ENCODE measurements at places on chromosomes 5 and 9. TPM values are rescaled to one million over a fixed set of nuclear protein-coding genes. Genes with fewer than 3 reads are reported as not detected.

TRIO gene
- 6.6 TPM for total RNA-seq

CCNI2 gene
- 2.7 TPM for total RNA-seq

PCDHB14 gene
- not detected for total RNA-seq

- H3K27me3 ChIP-seq, result no peaks in the 10 kb centered on the region
- no peak overlapping the region for H3K4me3 ChIP-seq
- no peaks in the 10 kb centered on the region for H3K4me1 ChIP-seq
- no peak overlapping the region for H3K27ac ChIP-seq
- no peaks in the 10 kb centered on the region for H3K36me3 ChIP-seq
Measured at GRCh38 chr5:163248871-163249270, 188.5 kb upstream of the CCNG1 start.

DNA sequence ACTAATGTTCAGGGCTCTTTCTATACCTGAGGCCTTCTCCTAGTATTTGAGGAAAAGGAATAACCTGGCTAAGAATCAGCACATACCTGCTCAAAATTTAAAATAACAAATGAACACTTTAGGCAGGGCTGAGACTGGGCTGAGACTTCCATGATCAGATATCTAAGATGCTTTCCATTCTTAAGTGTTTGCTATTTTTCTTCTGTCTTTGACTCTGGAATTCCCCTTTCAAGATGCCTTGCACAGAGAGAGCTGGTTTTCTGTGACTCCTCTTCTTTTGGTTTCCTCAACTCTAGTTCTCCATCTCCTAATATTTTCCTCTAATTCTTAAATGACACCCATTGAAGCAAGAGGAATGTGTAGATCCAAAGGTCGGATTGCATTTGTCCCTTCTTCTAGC lies 61.1 kb downstream of the DPYSL3 start:
- H3K27me3 ChIP-seq, result peaks cover 36% of the 10 kb centered on the region
- H3K4me3 ChIP-seq, result no peak overlapping the region
- no peak overlapping the region for H3K27ac ChIP-seq
- H3K36me3 ChIP-seq, result no peaks in the 10 kb centered on the region
- peaks cover 8% of the 10 kb centered on the region for H3K4me1 ChIP-seq
- DNase-seq, result no peak

DNA sequence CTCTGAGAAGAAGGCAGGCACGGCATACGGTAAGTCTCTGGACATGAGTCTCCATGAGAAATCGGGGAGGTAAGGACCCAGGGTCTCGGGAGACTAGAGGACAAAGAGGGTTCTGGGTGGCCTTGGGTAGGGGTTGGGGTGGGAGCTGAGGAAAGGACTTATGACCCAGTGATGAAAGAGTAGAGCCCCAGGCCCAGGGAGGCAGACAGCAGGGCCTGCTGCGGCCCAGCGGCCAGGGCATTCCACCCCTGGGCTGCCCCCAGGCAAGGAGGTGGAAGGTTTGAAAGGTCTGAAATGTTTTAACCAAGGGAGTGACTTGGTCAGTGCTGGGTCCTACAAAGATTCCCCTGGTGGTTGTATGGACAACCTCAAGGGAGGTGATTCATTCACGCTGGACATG lies 89.1 kb downstream of the CRB2 start:
- H3K27me3 ChIP-seq, result no peaks in the 10 kb centered on the region
- no peak for DNase-seq
- no peak overlapping the region for H3K27ac ChIP-seq
- H3K36me3 ChIP-seq, result peaks cover 5% of the 10 kb centered on the region
- H3K4me1 ChIP-seq, result no peaks in the 10 kb centered on the region

DNA sequence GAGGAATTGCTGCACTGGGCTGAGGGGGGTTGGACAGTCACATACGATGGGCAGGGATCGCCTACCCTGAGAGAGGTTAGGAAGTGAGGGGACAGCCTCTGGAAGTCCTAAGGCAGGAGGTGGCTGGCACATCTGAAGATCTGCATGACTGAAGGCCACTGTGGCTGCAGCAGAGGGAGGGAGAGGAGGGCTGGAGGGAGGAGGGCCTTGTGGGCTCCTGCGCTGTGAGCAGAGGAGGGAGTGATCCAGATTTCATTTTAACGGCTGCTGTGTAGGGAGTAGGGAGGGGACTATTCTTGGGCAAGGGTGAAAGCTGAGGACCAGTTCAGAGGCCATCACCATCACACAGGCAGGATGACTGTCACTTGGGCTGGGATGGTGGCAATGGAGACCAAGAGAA lies 7.1 kb downstream of the EIF4E1B start:
- peaks cover 3% of the 10 kb centered on the region for H3K4me1 ChIP-seq
- no peak overlapping the region for H3K27ac ChIP-seq
- H3K36me3 ChIP-seq, result no peaks in the 10 kb centered on the region
- DNase-seq, result no peak

DNA sequence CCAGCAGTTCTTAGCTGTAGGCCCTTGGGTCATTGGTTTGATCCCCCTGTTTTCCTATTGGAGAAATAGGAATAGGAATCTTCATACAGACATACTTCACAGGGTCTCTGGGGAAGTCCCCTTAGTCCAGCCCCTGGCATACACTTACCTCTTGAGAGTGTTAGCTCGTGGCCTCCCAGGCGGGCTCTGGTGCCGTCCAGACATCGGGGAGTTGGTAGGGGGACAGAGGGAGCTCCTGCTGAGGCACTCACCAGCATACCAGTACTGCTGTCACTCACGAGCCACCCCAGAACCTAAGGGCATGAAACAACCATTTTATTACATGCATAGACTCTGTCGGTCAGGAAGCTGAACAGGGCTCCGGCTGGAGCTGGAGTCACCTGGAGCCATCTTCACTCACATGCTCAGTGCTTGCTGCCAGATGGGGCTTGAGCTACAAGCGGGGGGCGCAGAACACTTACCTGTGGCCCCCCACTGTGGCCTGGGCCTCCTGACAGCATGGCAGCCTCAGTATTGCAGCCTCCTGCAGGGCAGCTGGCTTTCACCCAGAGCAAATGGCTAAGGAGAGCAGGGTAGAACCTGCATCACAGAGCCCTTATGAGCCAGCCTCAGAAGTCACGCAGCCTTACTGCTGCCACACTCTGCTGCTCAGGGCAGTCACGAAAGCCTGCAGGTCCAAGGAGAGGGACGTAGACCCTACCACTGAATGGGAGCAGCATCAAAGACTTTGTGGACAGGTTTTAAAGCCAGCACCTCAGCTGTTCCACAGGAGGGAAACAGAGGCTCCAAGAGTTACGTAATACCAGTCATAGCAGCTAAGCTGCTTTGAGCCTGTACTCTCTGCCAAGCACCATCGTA lies 58.3 kb upstream of the ANGPTL2 start:
- H3K4me1 ChIP-seq, result no peaks in the 10 kb centered on the region
- no peak overlapping the region for H3K27ac ChIP-seq
- no peak for DNase-seq
- peaks cover 2% of the 10 kb centered on the region for H3K36me3 ChIP-seq
- no peak overlapping the region for H3K4me3 ChIP-seq

- no peak overlapping the region for H3K4me3 ChIP-seq
- H3K27me3 ChIP-seq, result no peaks in the 10 kb centered on the region
- DNase-seq, result no peak
- H3K4me1 ChIP-seq, result no peaks in the 10 kb centered on the region
- H3K36me3 ChIP-seq, result no peaks in the 10 kb centered on the region
Measured at GRCh38 chr9:81430727-81431126, 258.6 kb downstream of the TLE1 start.

- peaks cover 23% of the 10 kb centered on the region for H3K4me1 ChIP-seq
- no peak for DNase-seq
- peaks cover 3% of the 10 kb centered on the region for H3K36me3 ChIP-seq
Measured at GRCh38 chr9:37107701-37108100, 12.7 kb upstream of the ZCCHC7 start.

- no peaks in the 10 kb centered on the region for H3K36me3 ChIP-seq
- no peak overlapping the region for H3K27ac ChIP-seq
- no peak for DNase-seq
- no peak overlapping the region for H3K4me3 ChIP-seq
- peaks cover 3% of the 10 kb centered on the region for H3K4me1 ChIP-seq
Measured at GRCh38 chr5:147189109-147189424, 45.8 kb upstream of the STK32A start.

Measured in activated CD4-positive, alpha-beta memory T cell treated with anti-CD3 and anti-CD28 coated beads for 36 hours (primary cell).